T-helper 9 cell (primary cell): ENCODE measurements at places on chromosomes 7 and 10.

DNA sequence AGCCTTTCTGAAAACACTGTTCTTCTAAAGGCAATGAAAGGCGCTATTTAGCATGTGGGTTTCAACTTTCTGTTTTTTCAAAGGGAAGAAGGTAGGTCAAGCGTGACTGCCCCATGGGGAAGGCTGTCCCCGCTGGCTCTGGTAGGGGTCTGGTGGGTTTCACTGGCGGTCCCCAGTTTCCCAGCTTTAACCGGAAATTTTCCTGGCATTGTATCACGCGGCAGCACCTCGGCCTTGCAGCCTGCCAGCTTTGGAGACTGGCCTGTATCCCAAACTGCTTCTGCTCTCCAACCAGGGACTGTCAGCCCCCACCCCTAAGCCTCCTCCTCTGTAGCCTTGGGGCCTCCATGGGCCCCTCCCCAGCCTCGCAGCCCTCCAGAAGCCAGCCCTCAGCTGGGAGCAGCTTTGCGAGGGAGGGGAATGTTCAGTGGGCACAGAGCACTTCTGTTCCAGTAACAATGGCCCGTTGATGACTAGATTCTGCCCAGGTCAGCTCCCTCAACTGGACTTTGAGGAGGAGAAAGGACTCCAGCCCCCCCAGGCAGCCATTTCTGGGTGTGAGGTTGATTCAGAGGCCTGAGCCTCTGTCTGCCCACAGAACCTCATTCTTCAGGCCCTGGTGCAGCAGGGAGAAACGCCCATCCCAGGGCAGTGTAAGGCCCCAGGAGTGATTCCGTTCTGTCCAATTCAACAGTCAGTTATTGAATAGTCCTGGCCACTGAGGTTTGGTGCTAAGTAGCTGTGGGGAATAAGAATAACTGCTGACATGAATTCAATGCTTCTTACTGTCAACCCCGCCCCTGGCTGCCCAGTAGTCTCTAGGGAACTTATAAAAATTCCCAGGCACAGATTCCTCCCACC, 17.1 kb downstream of the CHST3 start:
- no peak for DNase-seq

DNA sequence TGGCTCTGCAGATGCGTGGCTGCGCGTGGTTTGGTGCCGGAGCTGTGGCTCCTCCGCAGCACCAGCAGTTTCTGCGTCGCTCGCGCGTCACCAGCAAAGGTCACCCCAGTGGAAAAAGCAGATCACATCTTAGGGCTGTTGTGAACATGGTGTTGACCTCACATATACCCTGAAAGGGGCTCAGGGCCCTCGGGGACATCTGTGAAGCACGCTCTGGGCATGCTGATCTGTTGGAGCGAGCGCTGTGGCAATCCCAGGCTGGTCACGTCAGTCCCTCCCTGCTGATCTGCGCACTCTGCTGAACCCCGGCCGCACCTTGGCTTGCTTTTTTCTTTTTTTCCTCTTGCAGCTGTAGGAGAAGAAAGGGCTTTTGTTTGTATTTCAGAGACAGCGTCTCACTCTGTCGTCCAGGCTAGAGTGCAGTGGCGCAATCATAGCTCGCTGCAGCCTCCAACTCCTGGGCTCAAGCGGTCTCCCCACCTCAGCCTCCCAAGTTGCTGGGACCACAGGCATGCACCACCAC, 33.3 kb upstream of the AP5Z1 start:
- DNase-seq = no peak

- no peak for DNase-seq
Measured at GRCh38 chr10:104309980-104310978, 28.0 kb downstream of the ITPRIP start.

GRCh38 chr7:50397971-50398324, 52.2 kb downstream of the FIGNL1 start:
- no peak for DNase-seq

- no peak for DNase-seq
Measured at GRCh38 chr7:46859963-46860475, 721.9 kb downstream of the TNS3 start.

GRCh38 chr10:60570272-60570865, 180.7 kb upstream of the ANK3 start:
- no peak for DNase-seq

- DNase-seq = no peak
Measured at GRCh38 chr10:29636178-29636577, 1.4 kb upstream of the SVIL start.

DNA sequence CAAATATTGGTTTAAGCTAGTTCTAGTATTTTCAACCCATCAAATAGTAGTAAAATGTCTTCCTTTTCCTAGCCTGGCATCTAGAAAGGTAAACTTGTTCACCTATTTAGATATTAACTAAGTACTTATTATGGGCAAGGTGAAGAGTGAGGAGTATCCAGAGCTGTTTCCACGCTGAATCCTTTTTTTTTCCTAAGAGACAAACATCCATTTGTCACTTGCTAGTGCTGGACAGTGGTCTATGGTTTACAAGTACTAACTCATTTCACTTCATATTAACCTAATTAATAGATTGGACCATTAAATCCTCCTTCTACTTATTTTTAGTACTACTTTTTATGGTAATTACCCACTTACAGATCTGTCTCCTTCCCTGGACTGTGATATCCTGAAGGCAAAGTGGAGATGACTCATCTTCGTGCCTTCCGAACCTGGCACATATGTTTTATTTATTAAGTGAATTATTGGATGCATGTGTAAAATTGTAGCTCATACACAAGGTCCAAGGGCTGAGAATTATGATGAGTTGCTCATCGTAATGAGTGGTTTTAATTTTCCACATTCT, 159.6 kb upstream of the IGFBP3 start:
- DNase-seq = no peak

DNA sequence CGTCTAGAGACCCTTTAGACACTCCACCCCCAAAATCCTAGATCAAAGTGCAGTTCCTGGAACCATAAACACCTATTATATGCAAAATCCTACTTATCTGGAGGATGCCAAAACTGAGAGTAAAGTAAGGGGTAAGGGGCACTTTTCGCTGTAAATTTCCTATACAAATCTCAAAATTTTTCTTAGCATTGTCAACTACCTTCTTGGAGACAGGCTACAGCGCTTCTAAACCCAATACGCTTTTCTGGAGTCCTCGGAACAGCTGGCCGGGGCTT, 10.4 kb downstream of the TWIST1 start:
- DNase-seq = no peak

DNA sequence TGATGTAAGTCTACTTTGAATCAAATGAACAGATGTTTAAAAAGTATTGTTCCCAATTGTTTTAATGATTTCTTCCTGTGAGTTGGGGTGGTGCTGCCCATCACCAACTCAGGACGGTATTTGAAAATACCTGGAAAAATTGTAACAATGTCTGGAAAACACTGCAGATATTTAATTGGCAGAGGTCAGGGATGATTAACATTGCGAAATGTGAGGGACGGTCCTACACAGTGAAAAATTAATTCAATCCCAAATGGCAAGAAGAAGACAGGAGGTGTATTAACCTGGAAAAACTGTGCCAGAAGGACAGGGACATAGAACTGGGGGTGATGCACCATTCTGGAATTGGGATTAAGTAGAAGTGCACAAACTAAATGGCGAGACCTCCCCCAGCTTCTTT, 29.6 kb downstream of the ANKIB1 start:
- DNase-seq = no peak

- no peak for DNase-seq
Measured at GRCh38 chr7:121966276-121966934, 93.4 kb downstream of the PTPRZ1 start.

DNA sequence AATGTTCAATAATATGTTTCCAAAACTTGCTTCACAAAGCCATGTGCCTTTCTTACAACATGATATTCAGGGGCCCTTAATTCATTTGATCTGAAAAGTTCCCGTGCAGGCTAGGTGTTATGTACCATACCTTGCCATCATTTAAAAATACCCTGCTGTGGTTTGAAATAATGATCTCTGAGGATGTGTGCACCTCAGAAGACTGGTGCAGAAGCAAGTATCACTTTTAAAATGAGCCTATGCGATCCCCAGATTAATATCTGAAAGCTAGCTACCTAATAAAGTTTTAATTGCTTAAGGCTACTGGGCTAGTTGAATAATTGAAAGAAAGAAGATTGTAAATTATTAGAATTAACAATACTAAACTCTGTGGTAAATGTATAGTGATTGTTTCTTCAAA, 262.4 kb downstream of the CDK14 start:
- no peak for DNase-seq

- DNase-seq = no peak
Measured at GRCh38 chr10:27736396-27736795, 9.2 kb downstream of the MKX start.

DNA sequence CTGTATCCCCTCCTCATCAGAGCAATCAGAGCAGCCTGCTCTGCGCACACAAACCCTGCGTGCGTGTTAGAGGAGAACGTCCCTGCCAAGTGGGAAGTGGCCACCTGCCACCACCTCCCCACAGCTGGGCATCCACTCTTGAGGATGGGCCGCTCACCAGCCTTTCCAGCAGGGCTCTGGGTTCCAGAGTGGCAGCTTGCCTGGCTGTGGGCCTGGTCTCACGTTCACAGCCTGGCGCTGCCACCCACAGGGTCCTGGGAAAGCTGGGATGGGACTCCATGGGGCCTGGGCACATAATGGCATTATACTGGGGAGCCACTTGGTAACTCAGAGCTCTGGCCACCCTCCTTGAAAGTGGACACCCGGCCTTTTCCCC, 151.1 kb upstream of the PPP2R2D start:
- no peak for DNase-seq

DNA sequence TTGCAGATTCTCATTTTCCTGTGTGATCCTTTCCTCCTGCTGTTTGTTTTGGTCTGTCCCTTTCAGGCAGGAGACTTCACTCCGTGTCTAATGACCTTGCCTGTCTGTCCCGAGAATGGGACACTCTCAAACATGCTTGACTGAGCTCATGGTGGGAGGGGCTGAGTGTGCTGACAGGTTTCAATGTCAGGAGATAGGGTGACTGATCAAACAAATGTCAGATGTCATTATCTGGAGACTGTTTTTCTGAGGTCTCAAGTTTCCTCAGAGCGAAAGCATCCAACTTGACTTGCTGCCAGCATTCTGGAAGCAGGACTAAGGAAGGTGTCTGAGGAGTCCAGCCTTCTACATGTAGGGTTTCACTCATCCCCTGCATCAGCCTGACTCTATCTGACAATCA, 228.8 kb upstream of the KIAA1217 start:
- DNase-seq = no peak

DNA sequence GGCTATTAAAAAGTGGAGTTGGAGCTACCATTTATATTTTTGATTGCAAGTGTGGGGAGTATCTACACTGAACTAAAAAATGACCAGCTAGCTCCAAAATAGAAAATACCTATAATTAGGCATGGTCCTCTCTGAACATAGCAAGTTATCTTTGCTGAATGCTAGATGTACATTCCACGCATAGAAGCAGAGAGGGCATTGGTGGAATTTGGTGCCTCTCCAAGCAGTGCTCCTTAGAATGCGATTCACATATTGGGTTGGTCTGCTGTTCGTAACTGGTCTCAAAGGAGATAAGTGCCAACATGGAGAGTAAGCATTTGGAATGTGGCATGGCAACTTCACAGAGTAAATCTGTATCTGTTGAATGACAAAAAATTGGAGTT, 196.2 kb downstream of the PTN start:
- DNase-seq = no peak
